ENCODE measurements at places on chromosomes 4 and X.

DNA sequence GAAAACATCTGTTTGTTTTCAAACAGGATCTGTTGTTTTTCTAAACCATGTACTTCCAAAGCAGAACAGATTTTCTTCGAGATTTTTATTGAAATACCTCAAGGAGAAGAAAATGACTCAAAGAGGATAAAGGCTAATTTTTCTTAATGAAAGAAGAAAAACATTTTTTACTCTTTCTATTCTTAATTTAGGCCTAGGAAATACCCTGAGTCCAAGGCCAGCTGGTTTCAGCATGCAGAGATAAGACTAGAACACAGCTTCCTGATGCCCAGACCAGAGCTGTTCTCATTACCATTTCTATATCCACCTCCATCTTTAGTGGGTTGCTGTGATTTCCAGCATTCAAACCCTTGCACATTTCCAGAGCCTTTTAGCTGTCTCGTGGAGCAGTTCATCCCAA is 18.3 kb downstream of the GAB1 start:
- peak; percentile 50 for DNase-seq

GRCh38 chr4:15891312-15891711 is 47.2 kb downstream of the FGFBP1 start:
- DNase-seq: peak; percentile 45

- DNase-seq: no peak
These were observed 44.9 kb upstream of the GPRIN3 start for GRCh38 chr4:89352541-89352940.

DNA sequence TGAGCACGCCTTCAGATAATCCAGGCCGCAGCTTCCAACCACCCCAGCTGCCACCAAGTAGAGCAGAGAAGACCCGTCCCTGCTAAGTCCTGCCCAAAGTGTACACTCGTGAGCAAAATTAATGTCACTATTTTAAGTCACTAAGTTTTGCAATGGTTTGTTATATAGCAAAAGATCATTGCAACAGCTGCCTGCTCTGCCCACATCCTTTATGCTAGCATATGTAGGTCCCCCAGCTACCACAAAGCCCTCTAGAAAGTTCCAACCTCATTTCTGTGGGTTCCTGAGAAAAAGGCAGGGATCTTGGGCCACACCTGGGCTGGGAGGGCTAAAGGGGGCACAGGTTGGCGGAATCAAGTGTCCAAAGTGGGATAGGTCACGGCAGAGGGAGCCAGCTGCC is 346.9 kb downstream of the BCOR start:
- DNase-seq: no peak

- no peak for DNase-seq
These were observed 18.3 kb upstream of the CXCR3 start for GRCh38 chrX:71636438-71637252.

GRCh38 chr4:159055833-159056232 is 47.0 kb upstream of the RAPGEF2 start:
- peak; percentile 32 for DNase-seq

DNA sequence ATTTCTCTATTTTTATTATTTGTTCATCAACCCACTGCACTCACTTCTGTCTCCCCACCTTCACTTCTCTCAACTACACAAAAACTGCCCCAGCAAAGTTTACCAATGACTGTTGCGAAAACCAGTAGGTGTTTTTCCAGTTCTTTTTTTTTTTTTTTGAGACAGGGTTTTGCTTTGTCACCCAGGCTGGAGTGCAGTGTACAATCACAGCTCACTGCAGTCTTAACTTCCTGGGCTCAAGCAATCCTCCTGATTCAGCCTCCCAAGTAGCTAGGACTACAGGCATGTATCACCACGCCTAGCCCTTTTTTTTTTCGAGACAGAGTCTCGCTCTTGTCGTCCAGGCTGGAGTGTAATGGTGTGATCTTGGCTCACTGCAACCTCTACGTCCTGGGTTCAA is 24.1 kb upstream of the HPRT1 start:
- DNase-seq: no peak

- no peak for DNase-seq
These were observed 61.9 kb downstream of the ANKRD50 start for GRCh38 chr4:124650614-124651013.

GRCh38 chrX:373641-374471 is 12.9 kb downstream of the PPP2R3B start:
- DNase-seq: no peak

DNA sequence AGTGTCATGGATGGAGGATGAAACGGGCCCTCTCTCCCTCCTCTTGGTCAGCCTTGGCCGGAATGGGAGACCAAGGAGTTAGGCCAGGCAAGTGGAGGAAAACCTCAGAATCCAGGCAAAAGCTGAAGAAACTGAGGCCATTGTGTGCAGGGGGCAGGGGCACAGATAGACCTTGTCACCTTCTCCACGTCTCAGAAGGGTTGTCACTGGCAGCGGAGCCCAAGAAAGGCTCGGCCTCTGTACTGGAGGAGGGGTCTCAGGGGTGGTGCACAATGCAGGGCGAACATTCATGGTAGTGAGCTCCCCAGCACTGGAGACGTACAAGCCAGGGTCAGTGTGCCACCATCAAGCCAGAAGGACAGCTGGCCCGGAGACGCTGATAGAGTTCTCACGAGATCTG is 139.5 kb downstream of the CPZ start:
- DNase-seq: no peak

DNA sequence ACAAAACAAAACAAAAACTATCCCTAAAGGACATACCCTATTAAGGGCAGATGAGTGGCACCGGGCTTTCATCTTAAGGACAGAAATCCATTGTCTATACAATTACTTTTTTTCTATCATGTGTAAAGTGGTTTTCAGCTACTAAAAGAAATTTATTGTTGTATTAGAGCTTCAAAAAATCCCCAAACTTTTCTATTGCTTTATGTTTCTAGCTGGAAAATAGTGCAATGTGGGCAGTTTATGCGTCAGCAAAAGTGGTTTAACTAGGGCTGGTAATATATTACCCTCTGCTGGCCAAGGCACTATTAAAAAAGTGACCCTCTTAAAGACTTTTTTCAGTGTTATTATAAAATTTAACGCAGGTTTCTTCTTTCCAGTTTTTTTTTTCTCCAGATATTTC is 15.5 kb upstream of the GPR82 start:
- DNase-seq: no peak

GRCh38 chr4:55032179-55032578 is 93.2 kb downstream of the KDR start:
- no peak for DNase-seq

DNA sequence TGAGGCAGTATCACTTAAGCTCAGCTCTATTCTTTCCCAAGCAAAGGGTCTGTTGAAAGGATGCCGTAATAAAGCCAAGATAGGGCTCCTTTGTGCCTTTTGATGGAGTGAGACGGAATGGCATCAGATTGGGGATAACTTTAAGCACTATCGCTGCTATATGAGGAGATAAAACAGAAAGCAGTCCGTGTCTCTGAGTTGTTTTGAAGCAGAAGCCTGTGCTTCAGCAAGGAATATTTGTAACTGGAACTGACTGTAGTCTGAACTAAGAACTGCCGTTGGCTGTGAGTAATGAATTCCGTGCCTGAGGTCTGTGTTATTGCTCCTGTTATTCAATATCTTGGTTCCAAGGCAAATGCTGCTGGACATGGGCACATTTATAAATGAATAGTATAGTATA is 297.4 kb downstream of the ANKRD50 start:
- DNase-seq: no peak

- DNase-seq: peak; percentile 68
These were observed 806 bp upstream of the CD99L2 start for GRCh38 chrX:150899191-150899757.

DNA sequence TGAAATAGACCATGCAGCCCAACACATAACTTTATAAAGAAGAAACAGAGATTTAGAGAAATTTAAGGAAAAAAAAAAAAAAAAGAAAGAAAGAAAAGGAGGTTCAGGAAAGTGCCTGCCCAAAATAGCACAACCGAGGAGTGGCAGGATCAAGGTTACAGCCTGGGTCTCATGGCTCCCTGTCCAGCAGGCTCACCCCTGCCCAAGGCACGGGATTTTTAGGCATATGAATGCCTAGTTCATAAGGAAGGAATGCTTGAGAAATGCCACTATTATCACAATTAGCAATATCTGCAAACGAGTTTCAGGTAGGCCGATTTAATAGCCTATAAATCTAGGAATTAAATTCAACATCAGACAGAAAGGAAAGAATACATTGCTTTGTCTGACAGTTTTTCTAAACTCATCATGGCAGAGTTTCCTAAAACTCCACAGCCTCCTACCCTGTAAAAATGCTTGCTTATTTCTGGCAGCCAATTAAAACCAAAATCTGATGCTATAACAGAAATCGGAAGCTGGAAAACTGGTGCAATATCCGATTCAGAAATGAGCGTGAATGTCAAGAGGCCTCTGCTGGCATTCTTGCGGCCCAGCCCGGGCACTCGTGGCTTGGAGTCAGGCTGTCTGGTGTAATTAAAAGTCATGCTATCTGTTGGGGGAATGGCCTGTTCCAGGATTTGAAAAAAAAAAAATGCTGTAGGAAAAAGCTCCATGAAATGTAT is 63.5 kb downstream of the GEMIN8 start:
- DNase-seq: no peak

DNA sequence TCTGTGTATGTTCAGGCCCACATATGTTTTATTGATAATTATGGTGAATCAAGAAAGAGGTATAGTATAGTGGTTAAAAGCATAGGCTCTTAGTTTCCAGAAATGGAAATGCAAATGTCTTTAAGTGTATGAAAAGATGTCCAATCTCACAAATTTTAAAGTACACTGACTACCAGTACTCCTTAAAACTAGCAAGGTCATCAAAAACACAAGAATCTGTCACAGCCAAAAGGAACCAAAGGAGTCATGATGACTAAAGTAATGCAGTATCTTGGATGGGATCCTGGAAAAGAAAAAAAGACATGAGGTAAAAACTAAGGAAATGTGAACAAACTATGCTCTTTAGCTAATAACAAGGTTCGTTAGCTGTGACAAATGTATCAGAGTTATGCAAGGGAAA is 661 bp upstream of the RBM41 start:
- no peak for DNase-seq

GRCh38 chrX:54447461-54447860 is 7.3 kb downstream of the TSR2 start:
- no peak for DNase-seq

- DNase-seq: no peak
These were observed 58.0 kb downstream of the AR start for GRCh38 chrX:67601771-67602170.

GRCh38 chr4:26206339-26206738 is 114.5 kb upstream of the RBPJ start:
- DNase-seq: no peak

- DNase-seq: no peak
These were observed 124.5 kb downstream of the DMD start for GRCh38 chrX:33086886-33087285.

GRCh38 chrX:39760930-39761329 is 336.8 kb downstream of the BCOR start:
- DNase-seq: no peak

DNA sequence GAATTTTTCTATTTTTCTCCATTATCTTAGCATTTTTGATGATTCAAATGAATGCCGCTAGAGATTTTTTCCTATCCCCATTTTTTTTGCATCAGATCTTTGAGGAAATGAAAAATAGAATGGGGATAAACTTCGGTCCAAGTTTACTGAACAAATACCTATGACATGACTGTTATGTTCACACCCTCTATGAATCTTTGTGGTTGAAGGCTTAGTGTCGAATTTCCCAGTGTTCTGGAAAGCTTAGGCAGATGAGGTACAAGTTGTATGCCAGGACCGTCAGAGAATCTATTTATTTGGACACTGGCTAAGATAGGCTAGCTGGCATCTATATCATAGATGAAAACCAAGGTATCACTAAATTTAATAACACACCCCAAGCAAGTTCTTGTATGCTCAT is 123.4 kb downstream of the SPCS3 start:
- DNase-seq: no peak

- DNase-seq: no peak
These were observed 86.8 kb downstream of the SH2D1A start for GRCh38 chrX:124433186-124433585.

DNA sequence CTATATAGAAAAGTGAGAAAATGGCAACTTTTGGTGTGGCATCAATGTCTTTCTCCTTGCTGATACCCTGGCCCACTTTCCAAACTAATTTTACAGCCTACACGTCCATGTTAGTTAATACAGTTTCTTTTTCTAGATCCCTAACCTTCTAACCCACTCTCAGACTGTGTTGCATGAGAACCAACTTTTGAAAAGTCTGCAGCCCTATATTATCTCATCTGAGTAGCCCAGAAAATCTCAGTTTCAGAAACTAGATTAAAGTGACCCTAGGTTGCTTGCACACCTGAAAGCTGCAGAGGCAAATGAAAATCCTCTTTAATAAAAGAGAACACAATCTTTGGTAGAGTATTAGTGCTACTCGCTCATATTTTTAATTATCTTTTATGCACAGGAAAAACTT is 371.6 kb upstream of the EMCN start:
- peak; percentile 32 for DNase-seq

- DNase-seq: peak; percentile 36
These were observed 58.2 kb upstream of the DKK2 start for GRCh38 chr4:107094332-107094731.
